ENCODE measurements at places on chromosomes 13 and 19.

- DNase-seq = no peak
These were observed 71.7 kb downstream of the STK24 start for GRCh38 chr13:98505217-98505616.

DNA sequence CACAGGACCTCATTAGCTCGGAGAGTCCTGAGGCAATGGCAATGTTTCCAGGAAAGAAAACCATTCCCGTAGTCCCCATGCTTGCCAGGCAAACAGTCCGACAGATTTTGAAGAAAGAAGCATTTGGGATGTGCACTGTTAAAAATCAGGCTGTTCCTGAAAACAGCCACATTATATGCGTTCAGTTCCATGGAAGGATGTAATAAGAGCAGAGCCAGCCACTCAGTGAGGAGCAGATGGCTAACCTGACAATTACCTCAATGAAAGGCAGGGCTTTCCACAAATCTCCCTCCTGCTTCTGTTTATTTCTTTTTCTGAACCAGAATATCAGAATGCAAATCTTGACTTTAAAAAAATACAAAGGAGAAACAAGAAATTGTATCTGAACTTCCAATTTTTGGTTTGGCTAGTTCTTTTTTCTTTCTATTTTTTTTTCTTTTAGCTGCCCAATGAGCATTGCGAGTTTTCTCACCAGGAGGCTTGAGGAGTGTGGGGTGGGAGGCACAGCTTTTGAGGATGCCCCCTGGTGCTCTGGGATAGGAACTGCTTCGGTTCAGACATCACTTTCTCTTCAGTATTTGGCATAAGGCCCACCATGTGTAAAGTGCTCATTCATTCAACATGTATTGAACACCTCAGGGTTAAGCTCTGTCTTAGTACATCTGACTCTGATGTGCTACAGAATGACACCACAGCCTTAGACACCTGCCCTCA lies 124.2 kb downstream of the TBC1D4 start:
- peak; percentile 81 for DNase-seq

- DNase-seq = no peak
These were observed 122.8 kb downstream of the SHISA2 start for GRCh38 chr13:25928941-25929505.

DNA sequence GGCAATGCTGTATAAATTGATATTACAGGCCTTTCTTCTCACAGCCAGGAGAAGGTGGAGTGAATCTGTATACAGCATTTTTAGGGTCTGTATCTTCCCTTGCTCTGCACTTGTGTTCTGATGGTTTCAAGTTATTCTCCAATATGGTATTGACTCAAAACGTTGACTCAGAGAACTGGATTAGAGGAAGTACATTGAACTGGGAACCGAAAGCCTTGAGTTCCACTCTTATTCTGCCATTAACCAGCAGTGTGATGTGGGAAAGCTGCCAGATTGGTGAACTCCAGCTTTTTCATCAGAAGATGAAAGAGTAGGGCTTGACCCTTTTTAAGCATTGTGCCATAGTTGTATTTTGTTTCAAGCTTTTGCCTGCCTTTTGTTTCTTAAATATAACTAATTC lies 167.7 kb downstream of the SPRY2 start:
- peak; percentile 51 for DNase-seq

- DNase-seq = peak; percentile 98
These were observed 91.4 kb upstream of the CACNA1A start for GRCh38 chr19:13597640-13598039.

DNA sequence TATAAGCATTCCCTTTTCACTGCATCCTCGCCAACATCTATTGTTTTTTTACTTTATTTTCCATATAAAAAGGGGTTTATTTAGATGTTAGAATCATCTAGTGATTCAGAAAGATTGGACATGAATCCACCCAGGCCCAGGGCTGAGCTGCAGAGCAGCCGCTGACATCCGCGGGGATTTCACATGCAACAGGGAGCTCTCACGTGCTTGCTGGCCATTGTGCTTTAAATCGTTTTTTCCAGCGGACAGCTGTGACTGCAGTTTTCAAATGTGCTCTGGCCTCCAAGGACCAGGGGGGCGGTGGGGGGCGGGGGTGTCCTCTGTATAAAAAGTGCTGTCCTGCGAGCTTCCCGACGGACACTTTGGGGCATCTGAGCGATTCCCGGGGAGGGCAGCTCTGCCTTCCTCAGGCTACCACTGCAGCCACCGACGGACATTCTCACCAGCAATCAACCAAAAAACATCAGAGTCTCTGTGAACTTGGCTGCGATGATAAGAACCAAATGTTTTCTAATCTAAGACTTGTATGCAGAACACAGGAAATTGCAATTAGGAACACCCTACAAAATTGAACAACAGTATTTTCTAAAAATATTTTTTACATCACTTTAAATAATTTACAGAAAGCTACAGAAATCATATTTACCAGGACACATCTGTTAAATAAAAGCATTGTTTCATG lies 12.6 kb downstream of the RB1 start:
- DNase-seq = no peak

GRCh38 chr19:10979951-10980381 lies 19.1 kb downstream of the SMARCA4 start:
- DNase-seq = no peak

GRCh38 chr13:45838171-45838745 lies 13.3 kb downstream of the SIAH3 start:
- DNase-seq = no peak

GRCh38 chr19:23437901-23438300 lies 42.6 kb upstream of the ZNF91 start:
- peak; percentile 18 for DNase-seq

DNA sequence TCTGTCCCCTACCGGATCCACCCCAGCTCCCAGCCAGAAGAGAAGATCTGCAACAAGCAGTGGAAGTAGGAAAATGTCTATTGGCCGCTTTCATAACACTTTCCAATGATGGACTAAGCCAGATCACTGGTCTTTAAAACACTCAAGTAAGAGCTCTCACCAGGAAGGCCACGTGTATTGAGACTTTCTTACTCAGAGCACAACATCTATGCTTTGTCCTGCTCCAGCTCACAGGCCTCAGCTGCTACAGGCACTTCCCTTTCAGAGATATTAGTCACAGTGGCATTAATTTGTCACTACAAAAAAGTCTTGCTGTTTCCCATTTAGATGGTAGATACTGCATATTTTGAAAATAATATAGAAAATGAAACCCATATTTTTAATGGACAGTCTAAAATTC lies 164.2 kb downstream of the ABCC4 start:
- no peak for DNase-seq

GRCh38 chr13:77985866-77986636 lies 67.4 kb upstream of the EDNRB start:
- no peak for DNase-seq

DNA sequence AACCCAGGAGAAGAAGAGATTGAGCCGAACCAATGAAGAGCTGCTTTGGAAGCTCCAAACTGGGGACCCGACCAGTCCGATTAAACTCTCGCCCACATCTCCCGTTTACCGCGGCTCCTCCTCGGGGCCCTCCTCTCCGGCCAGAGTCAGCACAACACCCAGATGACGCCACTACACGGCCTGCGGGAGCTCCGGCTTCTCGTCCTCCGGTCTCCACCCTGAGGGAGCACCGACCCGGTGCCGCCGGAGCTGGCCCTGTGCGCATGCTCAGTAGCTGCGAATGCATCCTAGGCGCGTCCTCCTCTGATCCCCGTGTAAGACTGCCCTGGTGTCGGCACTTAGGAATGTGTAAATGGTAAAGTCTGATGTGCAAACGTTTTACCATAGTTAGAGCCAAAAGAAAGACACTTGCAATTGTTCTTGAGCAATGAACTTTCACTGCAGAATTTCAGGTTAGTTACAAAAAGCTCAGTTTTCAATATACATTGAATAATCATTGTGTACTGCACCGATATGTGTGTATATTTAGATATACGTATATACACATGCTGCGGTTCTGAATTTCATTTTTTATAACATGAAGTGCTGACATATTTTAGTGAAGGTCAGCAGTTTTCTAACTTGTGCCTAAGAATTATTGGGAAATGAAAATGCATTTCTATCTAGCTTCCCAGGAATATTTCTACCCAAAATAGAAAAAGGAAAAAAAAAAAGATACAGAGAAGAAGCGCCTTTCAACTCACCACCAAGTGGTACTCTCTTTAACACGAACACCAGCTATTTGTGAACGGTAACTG lies 92.2 kb downstream of the SLC7A1 start:
- no peak for DNase-seq

DNA sequence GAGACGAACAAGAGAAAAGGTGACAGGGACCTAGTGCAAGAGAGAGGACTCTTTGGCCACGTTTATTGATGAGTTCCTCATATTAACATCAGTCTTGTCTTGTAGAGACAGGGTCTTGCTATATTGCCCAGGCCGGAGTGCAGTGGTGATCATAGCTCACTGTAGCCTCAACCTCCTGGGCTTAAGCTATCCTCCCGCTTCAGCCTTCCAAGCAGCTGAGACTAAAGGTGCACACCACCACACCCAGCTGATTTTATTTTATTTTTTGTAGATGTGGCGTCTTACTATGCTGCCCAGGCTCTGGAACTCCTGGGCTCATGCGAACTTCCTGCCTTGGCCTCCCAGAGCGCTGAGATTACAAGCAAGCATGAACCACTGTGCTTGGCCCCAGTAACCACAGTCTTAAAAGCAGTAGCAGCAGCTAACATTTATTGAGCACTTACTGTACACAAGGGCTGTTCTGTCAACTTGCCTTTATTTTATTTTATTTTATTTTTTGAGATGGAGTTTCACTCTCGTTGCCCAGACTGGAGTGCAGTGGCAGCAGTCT lies 1.1 kb upstream of the SH2D3A start:
- DNase-seq = no peak

- DNase-seq = no peak
These were observed 150.0 kb downstream of the FGF14 start for GRCh38 chr13:102251817-102252216.

DNA sequence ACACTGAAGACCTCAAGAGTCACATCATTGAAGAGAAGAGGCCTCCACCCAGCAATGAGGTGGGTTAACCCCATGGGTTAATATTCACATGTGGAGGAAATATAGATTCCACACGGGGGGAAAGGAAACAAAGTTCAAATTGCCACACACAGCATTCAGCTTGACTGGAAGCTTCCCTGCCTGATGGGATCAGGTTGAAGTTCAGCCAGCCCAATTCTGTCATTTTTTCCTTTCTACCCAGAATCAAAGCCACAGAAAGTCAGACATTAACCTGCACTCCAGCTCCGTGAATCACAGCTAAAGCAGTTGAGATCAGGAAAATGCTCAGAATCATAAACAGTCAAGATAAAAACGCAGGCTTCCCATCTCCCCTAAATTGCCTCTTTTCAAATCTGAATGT lies 208.7 kb upstream of the OBI1 start:
- no peak for DNase-seq

GRCh38 chr19:46866407-46867136 lies 5.8 kb downstream of the ARHGAP35 start:
- peak; percentile 24 for DNase-seq

GRCh38 chr13:104170980-104171555 lies 1104.9 kb upstream of the SLC10A2 start:
- DNase-seq = peak; percentile 1

- DNase-seq = no peak
These were observed 159.1 kb downstream of the DLEU7 start for GRCh38 chr13:50684366-50684765.

- DNase-seq = no peak
These were observed 1207.8 kb downstream of the EFNB2 start for GRCh38 chr13:105327581-105328126.

- no peak for DNase-seq
These were observed 331.5 kb downstream of the ZNF536 start for GRCh38 chr19:30703645-30704044.

DNA sequence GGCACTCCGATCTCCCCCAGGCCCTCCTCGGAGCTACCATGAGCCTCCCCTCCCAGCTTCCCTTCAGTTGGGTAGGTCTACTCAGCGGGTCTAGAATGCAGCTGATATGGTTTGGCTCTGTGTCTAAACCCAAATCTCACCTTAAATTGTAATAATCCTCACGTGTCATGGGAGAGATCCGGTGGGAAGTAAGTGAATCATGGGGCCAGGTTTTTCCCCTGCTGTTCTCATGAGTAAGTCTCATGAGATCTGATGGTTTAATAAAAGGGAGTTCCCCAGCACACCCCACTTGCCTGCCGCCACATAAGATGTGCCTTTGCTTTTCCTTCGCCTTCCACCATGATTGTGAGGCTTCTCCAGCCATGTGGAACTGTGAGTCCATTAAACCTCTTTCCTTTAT lies 14.5 kb upstream of the DOCK9 start:
- DNase-seq = no peak

GRCh38 chr13:72875233-72875632 lies 93.3 kb downstream of the PIBF1 start:
- DNase-seq = no peak

DNA sequence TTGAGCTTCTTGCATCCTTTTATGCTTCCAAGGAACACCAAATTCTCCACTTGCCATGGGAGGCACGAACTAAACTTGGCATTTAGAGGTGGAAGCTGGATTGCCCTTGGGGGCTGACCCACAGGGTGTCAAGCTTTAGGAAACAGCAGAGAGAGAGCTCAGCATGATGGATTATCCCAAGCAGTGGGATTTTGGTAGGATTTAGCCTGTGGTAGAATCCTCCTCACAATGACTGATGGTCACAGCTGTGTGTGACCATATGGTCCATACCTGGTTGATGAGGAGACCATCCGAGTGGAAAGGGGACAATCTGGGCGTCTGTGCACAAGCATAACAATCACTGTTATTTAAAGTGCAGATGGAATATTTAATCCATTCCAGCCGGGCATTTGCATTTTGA lies 40.1 kb upstream of the PSG9 start:
- DNase-seq = no peak

DNA sequence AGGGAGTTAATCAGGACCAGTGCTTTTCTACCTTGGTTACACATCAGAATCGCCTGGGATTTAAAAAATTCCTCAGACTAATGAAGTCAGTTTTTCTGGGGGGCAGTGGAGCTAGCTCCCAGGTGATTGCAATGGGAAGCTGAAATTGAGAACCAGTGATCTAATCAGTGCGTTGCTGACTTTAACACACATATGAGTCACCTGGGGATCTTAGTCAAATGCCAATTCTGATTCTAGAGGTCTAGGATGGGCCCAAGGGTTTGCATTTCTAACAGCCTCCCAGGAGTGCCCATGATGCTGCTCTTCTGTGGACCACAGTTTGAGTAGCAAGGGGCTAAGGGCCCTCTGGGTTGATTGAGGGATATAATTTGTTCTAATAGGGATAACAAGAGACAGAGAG lies 54.5 kb downstream of the KL start:
- no peak for DNase-seq

- DNase-seq = no peak
These were observed 30.6 kb upstream of the TNFSF11 start for GRCh38 chr13:42543215-42543797.

GRCh38 chr13:37706041-37706440 lies 107.5 kb upstream of the POSTN start:
- no peak for DNase-seq

GRCh38 chr19:2221918-2222317 lies 14.2 kb downstream of the PLEKHJ1 start:
- no peak for DNase-seq

GRCh38 chr13:48808683-48809082 lies 155.0 kb downstream of the CYSLTR2 start:
- peak; percentile 62 for DNase-seq

Data from OCI-M1 (cell line).